ENCODE measurements at places on chromosomes 11 and 22. TPM values are rescaled to one million over a fixed set of nuclear protein-coding genes. Genes with fewer than 3 reads are reported as not detected.

The TMPRSS4 gene
- not detected for total RNA-seq

The OR52K1 gene
- not detected for total RNA-seq

The GPHA2 gene
- not detected for total RNA-seq

The OR51A7 gene
- total RNA-seq = not detected

The FOLR2 gene
- not detected for total RNA-seq

The CHRM1 gene
- not detected for total RNA-seq

The CDKN1C gene
- 30.1 TPM for total RNA-seq

The ZDHHC24 gene
- total RNA-seq = 27.7 TPM

The TRIM48 gene
- total RNA-seq = not detected

The PANX2 gene
- 0.65 TPM for total RNA-seq

The CSF2RB gene
- total RNA-seq = under 0.01 TPM

The ZP1 gene
- 1.6 TPM for total RNA-seq

The OR8G5 gene
- not detected for total RNA-seq

The SLC35F2 gene
- total RNA-seq = 32.3 TPM

The ART5 gene
- total RNA-seq = 0.52 TPM

The PATE2 gene
- total RNA-seq = not detected

The MEI1 gene
- total RNA-seq = not detected

The VWCE gene
- total RNA-seq = 2.6 TPM

The TCN1 gene
- not detected for total RNA-seq

The EIF4G2 gene
- total RNA-seq = 501 TPM

The SYCE3 gene
- total RNA-seq = not detected

The OR8B3 gene
- total RNA-seq = not detected

All from epithelial cell of alveolus of lung (primary cell).